Lower lobe of right lung (tissue), 2 donors: ENCODE measurements at places on chromosomes 3 and 15. TPM values are rescaled to one million over a fixed set of nuclear protein-coding genes. Genes with fewer than 3 reads are reported as not detected.

FOXL2 gene
- total RNA-seq: not detected

GPR160 gene
- 24.4 TPM for total RNA-seq

UTS2B gene
- 0.44 TPM for total RNA-seq

- H3K36me3 ChIP-seq: no peaks in the 10 kb centered on the region
- no peak for DNase-seq
- no peaks in the 10 kb centered on the region for H3K4me1 ChIP-seq
- H3K27me3 ChIP-seq: no peaks in the 10 kb centered on the region
- no peak overlapping the region for H3K27ac ChIP-seq
- no peak overlapping the region for H3K4me3 ChIP-seq
These were observed 34.6 kb upstream of the ARPIN start for GRCh38 chr15:89947385-89947784.

GRCh38 chr3:28149960-28150359 is 91.5 kb upstream of the CMC1 start:
- H3K4me1 ChIP-seq: peaks cover 8% of the 10 kb centered on the region
- no peaks in the 10 kb centered on the region for H3K36me3 ChIP-seq
- H3K27me3 ChIP-seq: no peaks in the 10 kb centered on the region
- no peak overlapping the region for H3K27ac ChIP-seq
- DNase-seq: no peak

DNA sequence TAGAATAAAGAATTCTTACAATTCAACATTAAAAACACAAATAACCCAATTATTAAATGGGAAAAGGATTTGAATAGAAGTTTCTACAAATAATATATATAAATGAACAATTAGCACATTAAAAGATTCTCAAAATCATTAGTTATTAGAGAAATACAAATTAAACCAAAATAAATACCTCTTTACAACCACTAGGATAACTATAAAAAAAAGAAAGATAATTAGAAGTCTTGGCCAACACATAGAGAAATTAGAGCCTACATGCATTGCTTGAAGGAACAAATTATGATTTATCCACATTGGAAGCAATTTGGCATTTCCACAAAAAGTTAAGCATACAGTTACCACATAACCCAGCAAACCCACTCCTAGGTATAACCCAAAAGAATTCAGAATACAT is 502.3 kb upstream of the UBE2E2 start:
- no peak overlapping the region for H3K27ac ChIP-seq
- no peak overlapping the region for H3K4me3 ChIP-seq
- H3K36me3 ChIP-seq: no peaks in the 10 kb centered on the region
- no peak for DNase-seq
- no peaks in the 10 kb centered on the region for H3K27me3 ChIP-seq

DNA sequence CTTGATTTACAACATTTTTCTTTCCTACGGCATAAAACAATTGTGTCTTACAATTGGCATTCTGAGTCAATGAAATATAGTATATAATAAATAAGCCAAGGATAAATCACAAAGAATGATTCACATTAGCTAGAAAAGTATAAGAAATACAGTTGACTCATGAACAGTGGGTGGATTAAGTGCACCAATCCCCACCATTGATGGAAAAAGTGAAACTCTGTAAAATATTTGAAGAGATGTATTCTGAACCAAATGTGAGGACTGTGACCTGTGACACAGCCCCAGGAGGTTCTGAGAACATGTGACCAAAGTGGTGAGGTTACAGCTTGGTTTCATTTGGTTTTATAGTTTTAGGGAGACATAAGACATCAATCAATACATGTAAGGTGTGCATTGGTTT is 227.5 kb downstream of the ALCAM start:
- H3K27ac ChIP-seq: no peak overlapping the region
- DNase-seq: no peak
- H3K27me3 ChIP-seq: no peaks in the 10 kb centered on the region
- no peaks in the 10 kb centered on the region for H3K4me1 ChIP-seq

DNA sequence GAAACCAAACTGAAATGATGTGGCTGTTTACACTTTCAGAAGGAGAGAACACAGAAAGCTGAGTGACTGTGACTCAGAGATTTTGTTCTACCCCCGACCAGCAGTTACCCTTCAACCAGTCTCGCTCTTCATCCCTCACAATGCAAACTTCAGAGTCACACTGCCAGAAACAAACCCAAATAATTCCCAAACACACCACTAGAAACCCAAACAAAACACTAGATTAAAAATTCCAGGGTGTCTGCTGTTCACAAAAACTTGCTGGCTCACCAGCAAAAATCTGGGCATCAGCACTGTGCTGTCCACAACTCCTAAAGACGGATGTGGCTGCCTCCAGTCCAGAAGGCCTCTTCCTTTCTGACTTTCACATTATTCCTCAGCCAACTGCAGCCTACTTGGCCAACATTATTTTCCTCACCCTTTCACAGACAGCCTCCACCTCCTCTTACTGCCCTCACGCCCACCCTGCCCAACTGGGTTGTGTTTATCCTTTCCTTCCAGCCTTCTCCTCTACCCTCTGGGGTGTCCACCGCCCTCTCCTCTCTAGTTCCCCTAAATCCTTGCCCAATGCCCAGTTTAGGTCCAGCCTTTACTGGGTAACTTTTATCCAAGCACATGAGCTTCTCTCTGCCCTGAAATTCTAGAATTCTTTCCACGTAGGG is 71.4 kb downstream of the MECOM start:
- H3K4me3 ChIP-seq: no peak overlapping the region
- H3K4me1 ChIP-seq: peaks cover 13% of the 10 kb centered on the region
- no peaks in the 10 kb centered on the region for H3K27me3 ChIP-seq
- peak overlapping the region; percentile 33 for H3K27ac ChIP-seq
- H3K36me3 ChIP-seq: no peaks in the 10 kb centered on the region
- no peak for DNase-seq

GRCh38 chr15:62691008-62691407 is 351.5 kb upstream of the TPM1 start:
- no peak overlapping the region for H3K4me3 ChIP-seq
- no peaks in the 10 kb centered on the region for H3K27me3 ChIP-seq
- peaks cover 4% of the 10 kb centered on the region for H3K36me3 ChIP-seq
- no peak overlapping the region for H3K27ac ChIP-seq
- no peaks in the 10 kb centered on the region for H3K4me1 ChIP-seq
- no peak for DNase-seq

DNA sequence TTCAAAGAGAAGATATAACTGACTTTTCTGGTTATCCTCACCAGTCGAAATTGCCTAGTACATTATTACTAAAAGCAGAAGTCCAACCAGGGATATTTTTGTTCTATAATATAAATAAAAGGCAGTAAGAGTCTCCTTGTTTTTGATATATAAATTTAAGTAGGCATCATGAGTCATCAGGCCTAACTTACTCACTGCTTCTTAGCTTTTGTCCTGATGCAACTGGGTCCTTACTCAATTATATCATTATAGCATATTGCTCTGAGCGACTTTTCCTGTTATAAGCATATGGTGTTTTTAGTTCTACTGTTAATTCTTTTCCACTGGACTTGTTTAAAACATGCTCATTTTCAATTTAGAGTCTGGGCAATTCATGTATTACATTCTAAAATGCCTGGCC is 910.1 kb downstream of the MCTP2 start:
- H3K4me1 ChIP-seq: no peaks in the 10 kb centered on the region
- no peaks in the 10 kb centered on the region for H3K36me3 ChIP-seq

- H3K36me3 ChIP-seq: no peaks in the 10 kb centered on the region
- H3K4me1 ChIP-seq: no peaks in the 10 kb centered on the region
- no peak overlapping the region for H3K27ac ChIP-seq
- no peaks in the 10 kb centered on the region for H3K27me3 ChIP-seq
These were observed 21.1 kb upstream of the TNK2 start for GRCh38 chr3:195929452-195929851.

DNA sequence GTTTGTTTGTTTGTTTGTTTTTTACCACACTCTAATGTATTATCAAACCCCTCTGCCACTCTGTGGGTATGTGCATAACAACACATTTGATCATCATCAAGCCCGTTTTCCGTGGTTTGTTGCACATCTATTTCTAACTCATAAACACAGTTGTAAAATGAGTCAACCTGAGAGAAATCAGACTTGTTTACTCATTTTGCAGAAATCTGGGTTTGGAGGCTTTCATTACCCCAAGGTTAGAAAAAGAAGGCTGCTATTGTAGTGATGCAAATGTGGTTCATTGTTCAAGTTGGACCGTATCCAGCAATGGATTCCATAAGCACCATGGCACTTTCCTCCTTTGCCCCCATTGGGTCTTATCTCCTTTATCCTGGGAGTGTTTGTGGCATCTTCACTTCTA is 353.2 kb upstream of the SOX2 start:
- H3K27ac ChIP-seq: no peak overlapping the region
- H3K4me1 ChIP-seq: no peaks in the 10 kb centered on the region
- H3K27me3 ChIP-seq: no peaks in the 10 kb centered on the region
- H3K4me3 ChIP-seq: no peak overlapping the region
- DNase-seq: no peak
- H3K36me3 ChIP-seq: no peaks in the 10 kb centered on the region

GRCh38 chr3:105351821-105352220 is 14.9 kb upstream of the ALCAM start:
- H3K4me1 ChIP-seq: no peaks in the 10 kb centered on the region
- DNase-seq: no peak
- H3K27ac ChIP-seq: no peak overlapping the region
- no peaks in the 10 kb centered on the region for H3K36me3 ChIP-seq

DNA sequence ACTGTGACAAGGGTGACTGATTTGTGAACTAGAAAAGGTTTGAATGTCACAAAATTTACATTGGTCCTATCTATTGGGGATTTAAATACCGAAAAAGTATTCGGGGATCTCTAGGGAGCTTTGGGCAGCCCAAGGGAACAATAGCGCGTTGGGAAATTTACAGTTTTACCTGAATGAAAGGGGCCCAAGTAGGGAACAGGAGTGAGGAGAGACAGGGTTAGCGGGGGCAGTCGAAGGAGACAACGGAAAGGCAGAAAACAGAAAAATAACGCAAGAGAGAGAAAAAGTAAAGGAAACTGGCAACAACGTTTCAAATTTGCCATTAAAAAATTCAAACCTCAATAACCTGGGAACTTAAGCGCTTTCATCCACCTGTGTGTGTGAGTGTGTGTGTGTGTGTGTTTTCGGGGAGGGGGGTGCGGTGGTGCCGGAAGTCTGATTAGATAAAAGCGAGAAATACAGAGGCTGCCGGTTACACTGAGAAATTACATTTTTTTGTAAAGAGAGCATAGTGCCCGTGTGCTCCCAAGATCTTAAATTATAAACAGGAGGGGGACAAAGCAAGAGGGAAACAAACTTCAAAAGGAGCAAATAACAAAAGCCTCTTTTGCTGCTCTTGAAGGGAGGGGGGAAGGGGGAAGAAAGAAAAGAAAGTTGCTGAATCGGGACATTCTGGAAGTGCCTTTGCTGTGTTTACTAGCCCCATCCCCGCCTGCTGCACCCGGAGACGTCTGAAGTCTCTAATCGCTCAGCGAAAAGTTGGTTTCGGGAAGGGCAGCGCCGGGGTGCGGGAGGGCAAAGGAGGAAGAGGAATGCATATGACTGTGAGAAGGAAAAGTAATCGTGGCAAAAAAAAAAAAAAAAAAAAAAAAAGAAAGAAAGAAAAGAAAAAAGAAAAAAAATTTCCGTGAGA is 721 bp upstream of the ZIC1 start:
- H3K4me3 ChIP-seq: no peak overlapping the region
- peaks cover 100% of the 10 kb centered on the region for H3K27me3 ChIP-seq
- no peaks in the 10 kb centered on the region for H3K36me3 ChIP-seq
- no peak for DNase-seq

DNA sequence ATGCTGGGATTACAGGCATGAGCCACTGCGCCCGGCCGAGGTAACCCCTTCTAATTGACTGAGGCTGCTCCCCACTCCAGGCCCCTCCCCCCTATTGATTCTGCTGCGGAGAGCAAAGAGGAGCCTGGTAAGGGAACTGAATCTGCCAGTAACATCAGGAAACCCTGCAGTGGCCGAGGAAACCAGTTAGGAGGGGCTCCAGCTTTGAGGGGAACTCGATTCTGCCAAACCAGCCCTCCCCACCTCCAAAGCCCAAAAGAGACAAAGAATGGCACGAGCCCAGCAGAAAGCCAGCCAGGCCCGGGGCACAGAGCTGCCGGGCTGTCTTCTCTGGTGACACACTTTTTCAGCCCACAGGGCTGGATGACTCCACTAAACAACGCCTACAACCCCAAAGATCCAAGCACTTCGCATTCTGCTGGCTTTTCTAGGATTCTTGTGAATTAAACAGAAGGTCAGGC is 15.0 kb upstream of the ACAD9 start:
- DNase-seq: no peak
- no peak overlapping the region for H3K27ac ChIP-seq
- no peaks in the 10 kb centered on the region for H3K36me3 ChIP-seq
- H3K27me3 ChIP-seq: no peaks in the 10 kb centered on the region
- H3K4me3 ChIP-seq: no peak overlapping the region

- H3K4me1 ChIP-seq: peaks cover 6% of the 10 kb centered on the region
- no peak for DNase-seq
- no peaks in the 10 kb centered on the region for H3K27me3 ChIP-seq
- H3K4me3 ChIP-seq: no peak overlapping the region
These were observed 5.9 kb downstream of the ZDHHC23 start for GRCh38 chr3:113953677-113954076.

DNA sequence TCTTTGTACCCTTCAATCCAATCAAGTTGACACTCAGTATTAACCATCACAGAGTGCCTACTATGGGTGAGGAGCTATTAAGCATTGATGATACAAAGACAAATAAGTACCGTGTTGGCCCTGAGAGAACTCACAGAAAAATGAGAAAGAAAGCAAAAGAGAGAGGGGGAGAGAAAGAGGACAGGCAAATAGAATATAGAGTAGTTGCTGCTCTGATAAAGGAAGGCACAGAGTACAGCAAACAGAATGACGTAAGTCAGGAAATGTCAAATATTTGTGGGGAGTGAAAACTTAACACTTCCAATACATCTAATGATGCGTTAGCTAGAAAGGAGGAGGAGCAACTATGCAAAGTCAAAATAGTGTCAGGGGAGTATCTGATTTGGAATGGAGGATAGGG is 320.6 kb upstream of the KCNH8 start:
- H3K27ac ChIP-seq: no peak overlapping the region
- no peaks in the 10 kb centered on the region for H3K4me1 ChIP-seq
- no peak for DNase-seq
- H3K4me3 ChIP-seq: no peak overlapping the region

GRCh38 chr3:139887431-139887830 is 47.6 kb upstream of the CLSTN2 start:
- no peak for DNase-seq
- H3K27ac ChIP-seq: no peak overlapping the region
- H3K4me3 ChIP-seq: no peak overlapping the region
- no peaks in the 10 kb centered on the region for H3K4me1 ChIP-seq
- H3K36me3 ChIP-seq: no peaks in the 10 kb centered on the region
- H3K27me3 ChIP-seq: no peaks in the 10 kb centered on the region
